ENCODE measurements at places on chromosomes 4 and X.
A peak's percentile ranks its signal among the peaks of the same experiment; 100 is the strongest.

DNA sequence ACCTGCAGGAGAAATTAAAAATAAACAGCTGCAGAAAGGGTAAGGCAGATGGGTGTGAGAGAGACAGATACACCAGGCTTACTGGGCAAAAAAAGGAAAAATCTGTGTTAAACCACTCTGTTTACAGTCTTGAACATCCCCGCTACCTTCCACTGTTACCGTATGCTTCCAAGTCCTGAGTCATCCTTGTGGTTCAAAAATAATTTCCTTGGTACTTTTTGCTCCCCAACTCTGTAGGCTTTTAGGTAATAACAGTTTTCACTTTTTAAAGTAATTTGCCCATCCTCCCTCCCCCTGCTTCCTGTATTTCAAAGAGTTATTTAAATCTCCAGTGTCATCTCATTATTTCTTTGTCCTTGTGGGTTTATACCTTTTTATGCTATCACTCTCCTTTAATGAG is 210.1 kb upstream of the FAT4 start:
- no peak for DNase-seq

- DNase-seq: peak; percentile 68
Observed at GRCh38 chrX:119682019-119682989, 10.7 kb downstream of the SEPTIN6 start.

- DNase-seq: no peak
Observed at GRCh38 chrX:35890699-35891098, 28.8 kb upstream of the CFAP47 start.

DNA sequence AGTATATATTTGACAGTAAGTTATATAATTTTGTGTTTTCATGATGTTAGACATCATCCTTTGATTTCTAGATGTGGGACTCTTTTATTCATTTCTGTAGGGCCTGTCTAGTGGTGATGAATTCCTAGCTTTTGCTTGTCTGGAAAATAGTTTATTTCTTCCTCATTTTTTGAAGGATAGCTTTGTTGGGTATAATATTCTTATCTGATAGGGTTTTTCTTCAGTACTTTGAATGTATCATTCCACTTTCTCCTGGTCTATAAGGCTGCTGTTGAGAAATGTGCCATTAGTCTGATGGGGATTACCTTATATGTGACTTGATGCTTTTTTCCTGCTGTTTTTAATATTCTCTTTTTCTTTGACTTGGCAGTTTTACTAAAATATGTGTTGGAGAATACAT is 1104.5 kb downstream of the FAT4 start:
- DNase-seq: no peak

- no peak for DNase-seq
Observed at GRCh38 chrX:45187731-45188130, 12.9 kb downstream of the DIPK2B start.

GRCh38 chr4:119271361-119272085 is 50.4 kb downstream of the FABP2 start:
- no peak for DNase-seq

GRCh38 chrX:106710771-106711170 is 15.7 kb upstream of the RNF128 start:
- DNase-seq: no peak

- DNase-seq: no peak
Observed at GRCh38 chrX:11040996-11041395, 70.1 kb upstream of the HCCS start.

- no peak for DNase-seq
Observed at GRCh38 chr4:37802068-37802666, 24.3 kb upstream of the PGM2 start.

DNA sequence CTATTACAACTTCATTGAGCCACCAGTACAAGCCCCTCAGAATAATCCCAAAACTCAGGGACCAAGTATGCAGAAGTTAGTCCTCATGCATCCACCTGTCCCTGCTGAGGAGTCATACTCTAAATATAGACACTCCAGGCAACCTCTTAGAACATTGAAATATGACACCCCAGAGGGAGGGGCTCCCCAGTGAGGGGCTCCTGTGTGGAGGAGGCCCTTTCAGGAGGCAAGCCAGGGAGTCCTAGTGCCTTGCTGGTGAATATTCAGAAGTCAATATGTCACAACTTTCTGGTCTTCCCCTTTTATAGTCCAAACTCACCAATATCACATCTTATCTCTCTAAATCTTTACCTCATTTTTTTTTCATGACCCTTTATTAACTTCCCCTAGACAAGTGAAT is 1.6 kb upstream of the ARMCX6 start:
- no peak for DNase-seq

DNA sequence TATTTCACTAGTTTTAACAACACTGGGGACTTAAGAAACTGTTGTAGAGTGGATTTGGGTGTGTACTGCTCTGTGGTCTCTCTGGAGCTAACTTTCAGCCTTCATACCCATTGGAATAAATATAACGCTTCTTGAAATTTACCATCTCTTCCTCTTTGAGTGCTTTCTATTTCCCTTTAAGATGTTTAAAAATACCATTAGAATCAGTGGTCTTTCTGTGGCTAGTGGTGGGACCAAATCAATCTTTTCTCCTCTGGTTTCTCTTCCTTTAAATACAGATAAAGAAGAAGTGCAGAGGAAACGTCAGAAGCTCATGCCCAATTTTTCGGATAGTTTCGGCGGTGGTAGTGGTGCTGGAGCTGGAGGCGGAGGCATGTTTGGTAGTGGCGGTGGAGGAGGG is 92.0 kb downstream of the NFKB1 start:
- no peak for DNase-seq

- no peak for DNase-seq
Observed at GRCh38 chr4:151679231-151679630, 81.6 kb downstream of the GATB start.

DNA sequence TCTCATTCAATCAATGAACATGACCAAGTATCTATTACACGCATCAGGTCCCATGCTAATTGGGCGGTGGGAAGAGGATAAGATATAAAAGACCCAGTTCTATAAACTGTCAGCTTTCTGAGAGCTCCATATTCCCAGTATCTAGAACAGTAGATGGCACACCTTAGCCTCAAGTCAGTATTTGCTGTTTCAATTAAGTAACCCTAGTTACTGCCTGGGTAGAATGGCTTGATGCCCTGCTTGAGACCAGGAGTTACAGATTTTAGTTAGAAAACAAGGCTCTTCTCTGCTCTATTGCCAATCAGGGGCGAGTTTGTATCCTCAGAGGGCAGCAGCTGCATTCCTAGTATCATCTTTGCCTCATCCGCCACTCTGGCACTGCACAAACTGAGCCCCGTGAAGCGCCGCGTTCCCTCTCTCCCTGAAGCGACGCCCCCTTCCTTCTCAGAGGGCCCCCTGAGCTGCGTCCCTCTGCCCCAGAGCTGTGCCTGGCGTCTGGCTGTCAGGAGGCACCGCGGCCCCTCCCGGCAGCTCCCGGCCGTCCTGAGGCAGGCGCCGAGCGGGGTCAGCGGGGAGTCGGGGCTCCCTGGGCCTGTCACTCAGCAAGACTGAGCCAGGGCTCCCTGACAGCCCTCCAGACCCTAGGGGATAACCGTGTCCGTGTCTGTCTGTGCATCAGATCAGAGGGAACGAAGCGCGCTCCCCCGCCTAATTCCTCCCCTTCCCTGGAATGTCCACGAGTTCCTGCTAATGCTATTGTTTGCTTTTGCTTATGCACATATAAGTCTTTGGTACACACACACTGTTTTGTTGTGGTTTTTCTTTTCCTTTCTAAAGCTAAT is 212.4 kb upstream of the TTC29 start:
- no peak for DNase-seq

DNA sequence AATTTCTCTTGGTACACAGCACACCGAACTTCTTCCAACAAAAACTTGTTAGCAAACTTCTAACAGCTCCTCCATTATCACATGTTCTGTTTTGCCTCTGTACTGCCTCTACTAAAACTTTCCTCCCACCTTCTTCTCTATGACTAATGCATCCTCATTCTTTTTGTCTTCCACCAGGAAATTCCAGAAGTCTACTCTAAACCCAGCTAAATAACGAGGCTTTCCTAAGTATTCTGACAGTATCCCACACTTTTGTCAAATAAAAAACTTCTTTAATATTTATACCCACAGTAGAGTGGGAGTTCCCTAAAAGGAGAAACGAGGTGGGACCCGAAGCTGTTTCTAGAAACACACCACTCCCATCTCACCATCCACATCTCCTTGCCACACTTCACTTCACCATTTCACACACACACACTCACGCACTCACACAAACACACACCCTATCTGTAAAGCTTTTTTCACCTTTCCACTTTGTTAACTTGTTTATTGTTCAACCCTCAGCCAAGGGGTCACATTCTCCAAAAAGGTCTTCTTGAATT is 280.3 kb downstream of the ARAP2 start:
- DNase-seq: no peak

DNA sequence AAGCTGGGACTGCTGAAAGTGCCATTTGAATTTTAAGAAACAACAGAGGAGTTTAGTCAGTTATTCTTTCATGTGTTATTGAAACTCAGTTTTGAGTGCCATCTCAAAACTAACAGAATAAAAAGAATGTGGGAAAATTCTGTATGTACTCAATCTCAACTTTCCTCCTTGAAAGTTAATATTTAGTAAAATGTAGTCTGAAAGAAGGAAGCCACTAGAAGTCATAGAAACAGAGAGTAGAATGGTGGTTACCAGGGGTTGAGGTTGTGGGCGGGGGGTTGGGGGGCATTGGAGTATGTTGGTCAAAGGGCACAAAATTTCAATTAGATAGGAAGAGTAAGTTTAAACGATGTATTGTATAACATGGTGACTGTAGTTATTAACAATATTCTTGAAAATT is 628.3 kb upstream of the MAGEB2 start:
- DNase-seq: no peak

DNA sequence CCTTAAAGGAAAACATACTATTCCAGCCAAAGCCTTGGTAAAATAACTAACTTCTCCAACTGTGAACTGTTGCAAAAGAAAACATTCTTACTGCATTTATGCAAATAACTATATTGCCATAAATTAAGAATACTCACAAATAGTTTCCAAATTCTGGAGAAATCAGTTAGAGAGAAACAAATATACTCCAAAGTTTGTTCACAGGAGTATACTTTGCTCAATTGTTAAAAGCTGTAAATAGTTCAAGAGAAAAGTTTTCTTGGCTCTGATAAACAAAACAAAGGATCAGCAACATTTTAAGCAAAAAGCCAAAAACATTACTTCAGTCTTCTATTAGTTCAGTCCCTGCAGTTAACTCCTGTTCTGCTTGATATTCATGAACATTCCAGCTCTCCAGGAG is 83.0 kb downstream of the EIF4E start:
- DNase-seq: no peak

- no peak for DNase-seq
Observed at GRCh38 chr4:3397128-3397527, 44.6 kb upstream of the HGFAC start.

All from CD4-positive, alpha-beta T cell treated with Interleukin-4 for 1 hour (primary cell).